Effector memory CD4-positive, alpha-beta T cell (primary cell): ENCODE measurements at places on chromosomes 3 and 15.

GRCh38 chr15:98776607-98777281 is 128.4 kb downstream of the IGF1R start:
- H3K4me3 ChIP-seq, result no peak overlapping the region
- H3K36me3 ChIP-seq, result no peaks in the 10 kb centered on the region
- no peaks in the 10 kb centered on the region for H3K27me3 ChIP-seq
- DNase-seq, result no peak
- no peak overlapping the region for H3K27ac ChIP-seq

DNA sequence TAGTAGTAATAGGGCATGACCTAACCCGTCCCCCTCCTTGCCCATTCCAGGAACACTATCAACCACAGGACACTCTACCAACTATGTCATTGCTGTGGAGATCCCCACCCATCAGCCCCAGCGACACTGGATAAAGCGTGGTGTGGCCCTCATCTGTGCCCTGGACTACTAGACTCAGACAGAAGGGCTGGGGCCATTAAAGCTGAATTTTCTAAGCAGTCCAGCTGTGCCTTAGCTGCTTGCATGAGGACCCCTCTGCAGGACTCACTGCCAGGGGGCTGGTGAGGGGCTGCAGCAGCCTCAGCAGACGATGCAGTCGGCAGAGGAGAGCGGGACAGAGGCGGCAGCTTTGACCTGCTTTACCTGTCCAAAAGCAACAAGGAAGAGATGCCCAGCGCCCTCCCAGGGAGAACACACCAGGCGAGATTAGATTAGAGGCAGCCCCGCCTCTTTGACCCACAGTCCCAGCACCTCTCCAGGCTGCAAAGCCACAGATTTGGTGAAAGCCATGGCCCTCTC is 44.6 kb downstream of the SEMA3G start:
- H3K27ac ChIP-seq, result no peak overlapping the region
- no peak overlapping the region for H3K4me3 ChIP-seq
- no peak for DNase-seq
- H3K4me1 ChIP-seq, result no peaks in the 10 kb centered on the region

DNA sequence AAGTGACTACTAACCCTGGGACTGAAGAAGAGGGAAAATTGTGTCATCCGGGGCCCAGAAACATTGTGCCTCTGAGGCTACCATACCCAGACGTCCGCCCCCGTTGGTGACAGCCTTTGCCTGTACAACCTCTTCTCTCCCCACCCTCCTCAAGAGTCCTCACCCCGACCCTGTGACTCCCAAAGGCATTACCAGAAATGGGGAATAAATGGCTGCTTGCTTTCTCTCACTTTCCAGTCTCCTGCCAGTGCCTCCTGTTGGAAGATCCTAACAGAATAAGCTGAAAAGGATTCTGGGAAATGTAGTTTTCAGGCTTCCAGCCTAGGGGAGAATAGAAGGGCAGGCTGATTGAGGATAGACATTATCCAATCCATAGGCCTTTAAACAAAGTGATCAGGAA is 30.8 kb upstream of the SLC25A36 start:
- no peaks in the 10 kb centered on the region for H3K36me3 ChIP-seq
- H3K27ac ChIP-seq, result no peak overlapping the region
- no peak for DNase-seq
- H3K4me1 ChIP-seq, result no peaks in the 10 kb centered on the region
- no peaks in the 10 kb centered on the region for H3K27me3 ChIP-seq
- H3K4me3 ChIP-seq, result no peak overlapping the region

DNA sequence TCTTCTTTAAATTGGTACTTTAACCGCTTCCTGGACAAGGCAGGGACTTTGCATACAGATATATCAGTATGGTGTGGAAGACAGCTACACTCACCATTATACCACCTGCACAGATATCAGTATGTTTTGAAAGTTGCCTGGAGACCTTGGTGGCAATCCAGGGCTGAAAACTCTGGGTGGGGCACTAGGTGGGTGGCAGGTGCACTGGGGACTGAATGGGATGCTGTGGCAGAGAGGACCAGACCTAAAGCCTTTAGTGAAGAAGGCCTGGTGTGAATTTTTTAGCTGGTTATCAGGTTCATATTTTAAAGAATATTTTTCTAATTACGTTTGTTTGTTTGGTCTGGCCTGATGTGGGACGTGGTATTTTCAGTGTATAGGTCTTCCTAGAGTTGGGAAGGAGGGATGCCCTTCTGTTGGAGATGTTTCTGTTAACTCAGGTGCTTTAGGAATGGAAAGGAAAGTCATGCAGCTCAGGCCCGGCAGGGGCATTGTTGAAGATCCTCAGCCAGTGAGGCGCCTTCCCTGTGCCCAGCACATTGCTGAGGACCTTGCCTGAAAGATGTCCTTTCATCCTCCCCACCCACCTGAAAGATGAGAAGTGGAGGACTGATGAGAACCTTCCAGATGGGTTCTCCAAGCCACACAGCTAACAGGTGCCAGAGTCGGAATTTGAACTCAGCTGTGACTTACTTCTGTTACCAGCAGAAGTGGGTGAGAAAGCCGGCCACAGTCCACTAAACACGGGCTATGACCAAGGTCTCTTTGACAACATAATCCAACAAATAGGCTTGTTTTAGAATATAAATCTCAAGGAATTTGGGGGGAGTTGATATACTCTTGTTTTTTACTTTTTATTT is 77.3 kb downstream of the APBA2 start:
- H3K27ac ChIP-seq, result no peak overlapping the region
- H3K27me3 ChIP-seq, result no peaks in the 10 kb centered on the region
- DNase-seq, result no peak
- H3K36me3 ChIP-seq, result no peaks in the 10 kb centered on the region

- peaks cover 15% of the 10 kb centered on the region for H3K4me1 ChIP-seq
Observed at GRCh38 chr15:42581272-42581730, 5.9 kb downstream of the STARD9 start.

GRCh38 chr15:57223345-57223744 is 153.0 kb upstream of the CGNL1 start:
- no peak overlapping the region for H3K4me3 ChIP-seq
- no peak for DNase-seq
- H3K36me3 ChIP-seq, result no peaks in the 10 kb centered on the region
- no peaks in the 10 kb centered on the region for H3K4me1 ChIP-seq
- no peaks in the 10 kb centered on the region for H3K27me3 ChIP-seq

- no peak overlapping the region for H3K27ac ChIP-seq
- peaks cover 20% of the 10 kb centered on the region for H3K4me1 ChIP-seq
- no peak for DNase-seq
- H3K27me3 ChIP-seq, result no peaks in the 10 kb centered on the region
Observed at GRCh38 chr3:16477521-16477920, 36.0 kb downstream of the RFTN1 start.

- DNase-seq, result no peak
- peaks cover 9% of the 10 kb centered on the region for H3K4me1 ChIP-seq
- no peak overlapping the region for H3K4me3 ChIP-seq
- H3K27ac ChIP-seq, result no peak overlapping the region
- H3K36me3 ChIP-seq, result no peaks in the 10 kb centered on the region
Observed at GRCh38 chr3:11632564-11632963, 11.2 kb downstream of the VGLL4 start.

GRCh38 chr3:81740731-81741130 is 20.7 kb downstream of the GBE1 start:
- no peak overlapping the region for H3K4me3 ChIP-seq
- H3K27ac ChIP-seq, result no peak overlapping the region
- no peaks in the 10 kb centered on the region for H3K4me1 ChIP-seq
- DNase-seq, result no peak
- no peaks in the 10 kb centered on the region for H3K27me3 ChIP-seq

DNA sequence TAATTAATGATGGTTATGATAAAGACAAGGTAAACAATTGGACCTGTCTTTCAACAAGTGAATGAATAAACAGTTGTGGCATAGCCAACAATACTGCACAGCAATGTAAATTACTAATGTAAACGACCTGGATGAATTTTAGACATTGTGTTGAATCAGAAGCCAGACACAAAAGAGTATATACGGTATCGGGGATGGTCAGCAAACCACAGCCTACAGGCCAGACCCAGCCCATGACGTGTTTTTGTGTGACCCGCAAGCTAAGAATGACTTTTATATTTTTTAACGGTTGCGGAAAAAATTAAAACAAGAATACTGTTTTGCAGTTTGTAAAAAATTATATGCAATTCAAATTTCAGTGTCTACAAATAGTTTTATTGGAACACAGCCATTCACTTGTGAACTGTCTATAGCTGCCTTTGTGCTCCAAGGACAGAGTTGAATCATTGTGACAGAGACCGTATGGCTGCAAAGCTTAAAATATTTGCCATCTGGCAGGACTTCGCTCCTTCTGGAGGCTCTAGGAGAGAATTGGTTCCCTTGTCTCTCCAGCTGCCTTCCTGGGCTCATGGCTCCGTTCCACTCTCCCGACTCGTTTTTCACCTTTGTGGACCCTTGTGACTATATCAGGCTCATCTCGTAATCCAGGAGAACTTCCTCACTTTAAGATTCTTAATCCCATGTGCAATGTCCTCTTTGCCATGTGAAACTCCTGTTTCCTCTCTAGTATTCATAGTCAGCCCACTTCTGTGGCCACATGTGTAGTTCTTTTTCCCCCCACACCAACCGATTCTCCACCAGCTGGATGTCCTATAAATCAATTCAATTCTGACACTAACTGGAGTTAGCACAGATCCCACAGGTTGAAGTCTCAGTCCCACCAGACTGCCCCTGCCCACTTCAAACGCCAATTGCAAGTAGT is 72.7 kb downstream of the CMTM8 start:
- no peak overlapping the region for H3K27ac ChIP-seq
- DNase-seq, result no peak
- no peaks in the 10 kb centered on the region for H3K36me3 ChIP-seq
- no peaks in the 10 kb centered on the region for H3K27me3 ChIP-seq

DNA sequence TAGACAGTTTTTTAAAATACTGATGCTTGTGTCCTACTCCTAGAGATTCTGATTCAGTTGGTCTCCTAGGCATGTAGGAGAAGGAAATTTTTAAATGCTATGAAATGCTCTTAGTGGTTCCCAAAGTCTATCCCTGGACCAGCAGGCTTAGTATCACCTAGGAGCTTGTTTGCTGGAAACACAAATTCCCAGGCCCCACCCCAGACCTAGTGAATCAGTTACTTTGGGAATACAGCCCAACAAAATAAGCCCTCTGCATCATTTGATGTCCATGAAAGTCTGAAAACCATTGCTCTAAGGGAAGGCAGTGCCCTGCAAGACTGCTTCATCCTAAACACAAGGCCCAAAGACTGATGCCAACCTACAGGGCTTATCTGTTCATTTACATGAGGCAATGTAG is 36.3 kb downstream of the CCNL1 start:
- no peak overlapping the region for H3K4me3 ChIP-seq
- no peaks in the 10 kb centered on the region for H3K36me3 ChIP-seq
- DNase-seq, result no peak
- H3K4me1 ChIP-seq, result peaks cover 11% of the 10 kb centered on the region

DNA sequence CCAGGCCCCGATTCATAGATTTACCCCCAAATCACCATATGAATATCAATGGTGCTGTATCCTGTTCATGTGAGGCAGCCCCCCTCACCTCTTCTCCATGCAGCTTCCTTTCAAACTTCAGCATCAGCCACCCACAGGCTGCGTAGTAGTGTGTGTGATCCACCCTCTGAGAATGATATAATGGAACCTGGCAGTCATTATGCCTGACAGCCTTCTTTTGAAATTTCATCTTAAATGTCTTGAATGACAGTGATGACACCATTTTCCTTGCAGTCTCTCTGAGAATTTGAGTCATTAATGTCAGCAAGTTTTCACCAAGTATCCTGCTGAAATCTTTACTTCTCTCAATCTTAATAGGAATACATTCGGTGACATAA is 3.5 kb upstream of the CLRN1 start:
- H3K4me3 ChIP-seq, result no peak overlapping the region
- H3K27me3 ChIP-seq, result no peaks in the 10 kb centered on the region
- H3K27ac ChIP-seq, result no peak overlapping the region
- no peaks in the 10 kb centered on the region for H3K4me1 ChIP-seq
- no peak for DNase-seq

DNA sequence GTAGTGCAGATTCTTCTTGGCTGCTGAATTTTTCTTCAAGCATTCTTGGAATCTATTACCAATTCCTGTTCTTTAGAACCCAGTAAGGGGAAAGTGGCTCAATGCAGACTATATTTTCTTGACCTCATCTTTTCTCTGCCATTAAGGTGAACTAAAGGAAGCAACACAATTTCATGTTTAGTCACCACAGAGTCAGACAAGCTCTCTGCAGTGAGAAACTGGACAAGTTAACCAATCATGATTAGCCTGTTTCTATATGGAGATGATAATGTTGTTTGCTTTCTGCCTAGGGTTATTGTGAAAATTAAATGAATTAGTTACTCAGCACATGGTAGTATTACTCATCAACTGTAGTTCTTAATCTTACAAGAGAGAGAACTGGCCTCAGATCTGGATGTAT is 1075.1 kb downstream of the AGBL1 start:
- H3K27me3 ChIP-seq, result no peaks in the 10 kb centered on the region
- no peak for DNase-seq
- H3K4me1 ChIP-seq, result no peaks in the 10 kb centered on the region
- H3K27ac ChIP-seq, result no peak overlapping the region
- no peaks in the 10 kb centered on the region for H3K36me3 ChIP-seq

DNA sequence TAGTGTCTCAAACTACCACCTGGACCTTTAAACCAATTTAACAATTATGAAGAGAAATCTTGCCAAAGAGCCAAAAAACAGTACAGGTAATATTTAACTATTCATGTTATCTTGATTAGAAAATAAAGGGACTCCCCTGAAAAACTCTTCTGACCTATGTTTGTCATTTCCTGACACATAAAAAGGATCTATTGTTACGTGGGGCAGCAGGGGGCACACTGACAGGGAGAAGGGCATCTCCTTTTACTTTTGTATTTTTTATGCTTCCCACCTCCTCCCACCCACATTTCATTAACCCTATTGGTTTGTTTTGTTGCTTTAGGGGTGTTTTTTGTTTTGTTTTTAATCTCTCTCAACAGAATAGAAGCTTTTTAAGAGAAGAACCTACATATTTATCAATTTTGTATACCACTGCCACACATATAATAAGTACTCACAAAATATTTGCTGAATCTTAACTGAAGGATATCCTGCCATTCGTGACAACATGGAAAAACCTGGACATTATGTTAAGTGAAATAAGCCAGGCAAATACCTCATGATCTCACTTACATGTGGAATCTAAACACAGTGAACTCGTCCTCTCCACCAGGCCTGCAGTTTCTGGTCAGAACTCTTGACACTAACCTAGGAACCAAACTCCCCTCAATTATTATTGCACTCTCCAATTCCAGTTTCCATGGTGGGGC is 17.7 kb downstream of the STAG1 start:
- no peaks in the 10 kb centered on the region for H3K36me3 ChIP-seq
- H3K4me3 ChIP-seq, result no peak overlapping the region
- no peak for DNase-seq
- no peaks in the 10 kb centered on the region for H3K27me3 ChIP-seq

- no peaks in the 10 kb centered on the region for H3K27me3 ChIP-seq
- H3K36me3 ChIP-seq, result no peaks in the 10 kb centered on the region
- no peak for DNase-seq
- no peak overlapping the region for H3K27ac ChIP-seq
- no peak overlapping the region for H3K4me3 ChIP-seq
- H3K4me1 ChIP-seq, result no peaks in the 10 kb centered on the region
Observed at GRCh38 chr15:41596972-41597371, 38.0 kb downstream of the TYRO3 start.
